Stimulated activated CD4-positive, alpha-beta T cell treated with anti-CD3 and anti-CD28 coated beads, Interleukin-2, amount 100 ng/mL, for 24 hours (primary cell): ENCODE measurements at places on chromosomes 7 and 10.

GRCh38 chr7:114986190-114987180 lies 64.6 kb downstream of the MDFIC start:
- no peak for DNase-seq

DNA sequence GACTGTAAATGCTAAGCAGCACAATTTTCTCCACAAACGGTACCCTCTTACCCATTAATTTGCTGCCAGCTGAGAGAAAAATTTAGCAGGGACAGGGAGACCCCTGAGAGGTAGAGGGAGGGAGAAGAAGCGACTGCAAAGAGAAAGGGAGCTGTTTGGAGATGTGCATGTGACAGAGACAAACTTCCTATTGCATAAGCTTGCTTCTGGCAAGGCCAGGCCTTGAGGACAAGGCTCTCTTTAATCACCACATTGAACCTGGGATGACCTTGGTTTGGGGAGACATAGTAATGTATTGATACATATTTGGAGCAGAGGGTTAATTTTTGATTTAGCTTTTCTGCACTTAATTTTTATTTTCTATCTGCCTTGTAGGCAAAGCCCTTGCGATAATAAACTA lies 31.1 kb upstream of the HIBADH start:
- no peak for DNase-seq

DNA sequence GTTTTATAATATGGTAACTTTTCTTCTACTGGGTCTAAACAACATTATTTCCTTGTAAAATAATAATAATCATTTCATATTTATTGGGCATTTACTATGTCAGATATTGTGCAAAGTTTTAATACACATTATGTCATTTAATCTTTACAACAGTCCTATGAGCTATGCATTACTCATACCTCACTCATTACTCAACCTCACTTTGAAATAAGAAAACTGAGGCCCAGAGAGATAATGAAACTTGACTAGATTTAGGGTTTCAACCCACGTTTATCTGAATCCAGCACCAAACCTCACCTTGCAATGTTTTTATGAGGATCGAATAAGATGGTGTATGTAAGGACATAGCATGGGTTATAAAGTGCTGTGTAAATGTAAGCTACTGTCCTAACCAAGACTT lies 153.2 kb upstream of the SLC13A1 start:
- no peak for DNase-seq

GRCh38 chr7:132838313-132838712 lies 243.6 kb downstream of the CHCHD3 start:
- no peak for DNase-seq

DNA sequence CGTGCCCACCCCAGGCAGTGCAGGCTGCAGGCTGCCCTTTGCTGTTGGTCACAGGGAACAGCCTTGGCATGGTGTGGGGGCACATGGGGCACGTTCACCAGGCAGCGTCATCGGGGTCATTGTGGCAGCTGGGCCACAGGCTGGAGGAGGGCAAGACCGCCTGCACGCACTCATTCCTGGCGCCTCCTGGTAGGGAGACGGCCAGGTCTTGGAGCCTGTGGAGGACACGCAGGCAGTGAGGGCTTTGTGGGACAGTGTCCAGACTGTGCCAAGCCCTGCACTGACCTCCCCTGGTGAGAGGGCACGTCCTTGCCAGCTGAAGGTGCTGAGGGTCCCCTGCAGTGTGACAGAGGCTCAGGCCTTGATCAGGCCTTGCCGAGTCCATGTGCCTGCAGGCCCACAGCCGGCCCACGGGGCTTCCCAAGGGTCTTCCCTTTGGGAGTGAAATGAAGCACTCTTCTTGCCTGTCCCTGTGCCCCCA lies 76.4 kb downstream of the NKX6-2 start:
- no peak for DNase-seq

- no peak for DNase-seq
Observed at GRCh38 chr7:81501220-81501619, 268.6 kb downstream of the HGF start.

- no peak for DNase-seq
Observed at GRCh38 chr7:33849971-33850559, 55.3 kb upstream of the BMPER start.
